LoVo (cell line): ENCODE measurements at places on chromosomes 13 and 19.
A peak's percentile ranks its signal among the peaks of the same experiment; 100 is the strongest.

GRCh38 chr13:30872685-30873461 lies 33.2 kb upstream of the MEDAG start:
- DNase-seq, result no peak

GRCh38 chr19:51365965-51366388 lies at the start of gene ETFB:
Gene ETFB, minus strand, starts transcription at chr19:51366388. Its CDS starts 62 bp downstream, at chr19:51366326.
- DNase-seq, result no peak

DNA sequence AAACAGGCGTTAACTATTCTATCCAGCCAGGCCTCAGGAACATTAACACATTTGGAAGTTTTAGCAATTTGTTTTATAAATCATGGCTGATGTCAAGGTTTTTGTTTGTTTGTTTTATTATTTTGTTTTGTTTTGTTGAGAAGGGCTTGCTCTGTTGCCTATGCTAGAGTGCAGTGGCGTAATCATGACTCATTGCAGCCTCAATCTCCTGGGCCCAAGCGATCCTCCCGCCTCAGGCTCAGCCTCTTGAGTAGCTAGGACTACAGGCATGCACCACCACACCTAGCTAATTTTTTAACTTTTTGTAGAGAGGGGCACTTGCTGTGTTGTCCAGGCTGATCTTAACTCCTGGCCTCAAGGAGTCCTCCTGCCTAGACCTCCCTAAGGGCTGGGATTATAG lies 28.3 kb downstream of the NUP58 start:
- DNase-seq, result no peak

DNA sequence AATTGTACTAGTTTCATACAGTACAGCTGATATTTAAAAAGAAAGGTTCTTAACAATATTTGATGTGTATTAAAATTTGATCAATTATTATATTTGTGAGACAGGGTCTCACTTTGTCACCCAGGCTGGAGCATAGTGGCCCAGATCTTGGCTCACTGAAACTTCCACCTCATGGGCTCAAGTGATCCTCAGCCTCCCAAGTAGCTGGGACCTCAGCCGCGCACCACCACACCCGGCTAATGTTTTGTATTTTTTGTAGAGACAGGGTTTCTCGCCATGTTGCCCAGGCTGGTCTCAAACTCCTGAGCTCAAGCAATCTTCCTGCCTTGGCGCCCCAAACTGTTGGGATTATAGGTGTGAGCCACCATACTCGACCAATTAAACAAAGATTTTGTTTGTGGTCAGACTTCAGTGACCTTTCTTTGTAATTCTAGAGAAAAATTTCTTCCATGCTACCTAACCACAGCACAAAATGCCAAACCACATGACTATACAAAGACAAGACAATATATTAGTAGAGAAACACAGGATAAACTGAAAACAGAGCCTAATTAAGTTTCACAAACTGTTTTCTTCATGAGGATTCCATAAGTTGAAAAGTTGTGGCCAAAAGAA lies 59.6 kb downstream of the RBM26 start:
- no peak for DNase-seq

DNA sequence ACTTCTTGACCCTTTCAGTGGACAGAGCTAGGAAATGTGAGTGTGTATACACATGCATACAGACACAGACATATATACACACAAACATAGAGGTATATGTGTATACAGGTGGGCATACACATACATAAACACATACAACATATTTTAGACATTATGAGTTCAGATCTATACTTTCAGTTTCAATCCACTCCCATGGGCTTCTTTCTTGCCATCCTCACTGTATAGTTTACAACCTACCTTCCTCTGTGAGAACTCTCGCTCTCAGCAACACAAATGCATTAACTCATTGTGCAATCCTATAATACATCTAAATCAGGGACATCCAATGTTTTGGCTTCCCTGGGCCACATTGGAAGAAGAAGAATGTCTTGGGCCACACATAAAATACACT lies 21.2 kb upstream of the SCEL start:
- DNase-seq, result no peak

DNA sequence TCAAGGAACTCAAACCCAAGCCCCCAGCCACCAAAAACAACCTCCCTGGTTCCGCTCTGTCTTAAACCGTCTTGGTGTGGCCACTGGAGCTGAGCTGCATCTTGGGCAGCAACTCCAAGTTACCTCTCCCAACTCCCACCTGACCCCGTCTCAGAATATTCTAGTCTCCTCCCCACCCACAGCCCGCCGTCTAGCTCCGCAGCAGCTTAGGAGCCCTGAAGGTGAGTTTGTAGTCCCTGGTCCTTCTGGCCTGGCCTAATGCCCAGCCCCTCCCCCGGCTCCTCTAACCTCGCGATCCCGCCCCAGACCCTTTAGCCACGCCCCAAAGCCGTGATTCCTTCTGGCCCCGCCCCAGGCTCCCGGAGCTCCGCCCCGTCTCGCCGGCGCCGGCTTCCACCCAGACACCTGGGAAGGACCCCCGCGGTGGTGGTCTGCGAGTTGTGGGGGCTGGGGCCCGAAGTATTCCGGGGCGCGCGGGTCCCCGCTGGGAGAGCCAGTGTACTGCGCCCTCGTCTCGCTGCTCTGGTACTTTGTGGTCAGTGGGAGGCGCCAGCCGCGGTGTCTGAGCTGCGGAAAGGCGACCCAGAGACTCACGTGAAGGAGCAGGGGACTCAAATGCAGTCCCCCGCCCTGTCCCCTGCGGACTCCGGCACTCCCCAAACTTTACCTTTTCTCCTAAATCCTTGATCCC lies 2.5 kb upstream of the LHB start:
- peak; percentile 86 for DNase-seq

- no peak for DNase-seq
Measured at GRCh38 chr19:14103310-14103709, 12.8 kb upstream of the SAMD1 start.

GRCh38 chr19:5882421-5882968 lies 12.2 kb upstream of the FUT5 start:
- DNase-seq, result no peak

DNA sequence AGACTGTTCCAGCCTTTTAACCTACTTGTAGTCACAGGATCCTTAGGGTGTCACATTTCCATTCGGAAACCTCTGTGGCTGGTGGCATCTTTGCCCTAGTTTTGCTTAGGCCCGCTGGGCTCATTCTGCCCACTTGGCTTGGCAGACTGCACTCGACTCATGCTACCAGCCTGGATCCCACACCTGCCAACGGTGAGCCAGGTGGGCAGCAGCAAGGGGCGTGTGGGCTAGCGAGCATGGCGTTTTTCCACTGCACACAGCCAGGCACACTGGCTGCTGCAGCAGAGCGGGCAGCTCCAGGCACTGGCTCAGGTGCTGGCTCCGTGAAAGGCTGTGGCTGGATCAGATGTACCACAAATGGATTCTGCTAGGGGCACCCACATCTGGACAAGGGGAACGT lies 838.2 kb downstream of the SLITRK6 start:
- no peak for DNase-seq

DNA sequence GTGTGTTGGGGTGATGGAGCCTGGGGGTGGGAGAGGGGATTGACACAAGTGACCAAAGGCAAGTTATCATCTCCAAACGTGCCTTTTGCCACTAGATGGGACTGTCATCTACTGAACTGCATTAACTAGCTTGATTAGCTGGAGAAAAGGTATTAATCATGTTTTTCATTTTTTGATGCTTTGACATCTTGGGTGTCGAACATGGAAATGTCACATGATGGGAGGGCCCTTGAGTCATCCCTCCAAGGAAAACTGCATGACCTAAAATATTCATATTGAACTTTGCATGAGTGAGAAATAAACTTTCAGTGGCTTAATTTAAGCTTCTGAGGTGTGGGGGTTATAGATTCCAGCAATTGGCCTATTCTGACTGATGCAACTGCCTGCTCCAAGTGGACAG lies 73.3 kb downstream of the ALOX5AP start:
- DNase-seq, result no peak

DNA sequence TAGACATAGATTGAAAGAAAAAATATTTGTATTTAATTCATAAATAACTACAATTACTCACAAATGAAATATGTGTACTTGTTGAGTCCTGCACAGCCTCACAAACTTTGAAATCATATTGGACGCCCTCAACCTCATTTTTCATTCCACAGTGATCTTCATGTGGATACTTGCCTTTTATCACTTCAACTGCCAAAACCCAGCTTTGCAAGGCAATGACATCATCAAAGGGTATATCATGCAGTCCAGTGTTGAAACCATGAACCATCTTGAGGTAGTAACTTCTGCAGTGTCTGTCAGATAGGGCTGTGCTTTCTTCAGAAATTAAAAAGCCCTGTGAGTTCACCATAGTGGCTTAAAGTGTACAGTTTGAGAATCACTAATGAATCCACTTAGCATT lies 82.2 kb downstream of the HS6ST3 start:
- no peak for DNase-seq

DNA sequence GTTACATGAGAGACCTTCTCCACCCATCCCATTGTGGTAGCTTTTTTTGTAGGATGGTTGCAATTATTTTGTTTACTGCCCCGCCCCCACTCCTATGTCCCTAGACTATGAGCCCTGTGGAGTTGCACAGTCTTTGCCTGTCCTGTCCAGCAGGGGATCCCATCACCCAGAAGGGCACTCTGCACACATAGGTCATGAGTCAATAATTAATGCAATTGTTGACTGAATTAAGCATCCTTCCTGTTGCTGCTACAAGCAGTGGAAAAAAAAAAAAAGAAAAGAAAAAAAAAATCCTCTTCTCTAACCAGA lies 14.2 kb downstream of the C19orf81 start:
- DNase-seq, result no peak

DNA sequence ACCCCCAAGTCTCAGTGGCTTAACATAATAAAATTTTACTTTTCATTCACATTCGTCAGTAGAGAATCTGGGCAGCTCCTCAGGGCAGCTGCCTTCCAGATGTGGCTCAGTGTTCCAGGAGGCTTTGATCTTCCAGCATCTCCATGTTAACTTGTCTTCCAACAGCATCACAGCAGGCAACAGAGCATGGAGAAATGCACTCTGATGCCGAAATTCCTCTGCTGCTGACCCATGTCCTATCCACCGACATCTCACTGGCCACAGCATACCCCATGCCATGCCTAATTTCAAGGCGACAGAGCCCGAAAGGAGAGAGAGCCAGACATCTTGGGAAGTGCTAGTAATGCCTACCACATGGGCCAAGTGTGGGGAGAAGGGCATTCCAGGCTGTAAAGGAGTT lies 64.9 kb upstream of the MEDAG start:
- DNase-seq, result no peak

DNA sequence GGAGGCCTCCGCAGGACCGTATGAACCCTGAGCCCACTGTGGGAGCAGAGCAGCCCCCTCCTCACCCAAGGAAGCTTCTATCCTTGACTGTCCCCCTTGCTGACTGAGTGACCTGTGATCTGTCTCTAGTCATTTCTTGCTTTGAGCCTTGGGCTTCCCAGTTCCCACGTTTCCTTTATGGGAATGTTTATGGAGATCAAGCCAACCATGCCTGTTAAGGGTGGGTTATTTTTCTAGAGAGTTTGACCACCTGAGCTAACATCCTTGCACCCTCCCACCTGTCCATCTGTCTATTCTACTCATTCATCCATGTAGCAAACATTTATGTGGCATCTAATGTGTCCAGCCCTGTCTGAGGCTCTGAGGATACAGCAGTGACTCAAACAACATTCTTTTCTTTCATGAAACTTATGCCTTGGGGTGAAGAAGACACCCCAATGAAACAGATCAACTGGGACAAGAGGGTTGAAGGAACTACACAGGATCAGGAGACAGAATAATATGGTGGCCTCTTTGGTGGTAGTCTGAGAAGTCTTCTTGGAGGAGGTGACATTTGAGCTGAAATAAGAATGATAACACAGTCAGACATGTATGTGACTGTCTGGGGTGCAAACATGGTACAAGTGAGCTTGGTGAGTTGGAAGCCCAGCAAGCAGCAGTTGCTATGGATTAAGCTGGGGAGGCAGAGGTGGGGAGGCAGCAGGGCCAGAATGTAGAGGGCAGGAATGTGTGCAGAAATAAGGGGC lies 30.5 kb downstream of the CERS4 start:
- no peak for DNase-seq

- peak; percentile 99 for DNase-seq
Measured at GRCh38 chr19:44890366-44891015, 563 bp upstream of the TOMM40 start.

DNA sequence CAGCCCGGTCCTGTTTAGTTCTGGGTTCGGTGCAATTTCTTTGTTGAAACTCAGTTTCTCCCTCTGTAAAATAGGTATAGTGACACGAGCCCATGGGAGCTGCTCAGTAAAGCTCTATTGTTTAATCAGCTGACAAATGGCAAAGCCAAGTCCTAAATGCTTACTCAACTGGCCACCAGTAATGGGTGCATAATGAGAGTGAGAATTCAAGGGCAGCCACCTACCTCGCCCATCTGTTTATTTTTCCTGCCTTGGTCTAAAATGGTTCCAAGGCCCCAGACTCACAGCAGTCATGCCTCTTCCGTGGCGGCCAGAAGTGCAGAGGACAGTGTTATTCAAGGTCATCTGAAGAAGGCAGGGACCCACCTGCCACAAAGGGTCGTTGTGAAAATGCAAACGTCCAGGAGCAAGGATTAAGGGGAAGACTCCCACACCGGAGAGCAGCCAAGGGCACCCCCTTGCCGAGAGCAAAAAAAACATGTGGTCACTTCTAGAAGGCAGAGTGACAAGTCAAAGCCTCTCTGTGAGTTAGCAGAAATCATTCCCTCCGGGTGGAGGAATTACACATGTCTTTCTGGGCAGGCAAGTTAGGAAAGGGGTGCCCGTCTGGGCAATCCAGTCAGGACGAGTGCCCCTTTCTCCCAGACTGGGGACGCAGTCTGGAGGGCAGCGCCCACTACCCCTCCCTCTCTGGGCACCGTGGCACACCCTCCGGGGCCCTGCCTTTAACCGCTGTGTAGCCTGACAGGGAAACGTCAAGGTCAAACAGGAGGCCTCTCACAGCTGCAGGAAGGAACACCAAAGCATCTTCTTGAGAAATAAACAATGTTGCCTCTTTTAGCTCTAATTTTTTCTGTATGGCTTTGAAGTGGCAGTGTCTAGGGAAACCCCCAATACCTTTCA lies 186.2 kb downstream of the FOXO1 start:
- DNase-seq, result no peak

DNA sequence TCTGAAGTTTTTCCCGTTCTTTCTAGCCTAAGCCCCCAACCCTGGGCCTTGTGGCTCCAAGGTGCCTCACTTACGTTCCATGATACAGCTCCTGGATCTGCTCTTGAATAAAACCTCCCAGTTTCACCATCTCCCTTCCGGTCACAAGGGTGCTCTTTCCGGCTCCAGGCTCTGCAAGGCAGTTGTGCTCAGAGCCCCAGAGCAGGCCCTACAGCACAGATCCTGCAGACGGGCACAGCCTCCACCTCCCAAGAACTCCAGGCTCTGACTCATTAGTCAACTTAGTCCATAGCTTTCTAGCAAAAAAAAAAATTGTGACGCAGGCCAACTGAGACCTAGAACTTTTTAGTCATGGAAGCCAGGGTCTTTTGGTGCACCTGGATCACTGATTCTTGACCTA lies 33.9 kb upstream of the SLC7A10 start:
- no peak for DNase-seq
